ENCODE measurements at places on chromosomes 7 and 10. TPM values are rescaled to one million over a fixed set of nuclear protein-coding genes. Genes with fewer than 3 reads are reported as not detected.

Gene CALHM1
- 0.06 TPM for polyA plus RNA-seq

Gene EPO
- not detected for polyA plus RNA-seq

Gene AGMO
- polyA plus RNA-seq, result not detected

Gene PDZD7
- 0.20 TPM for polyA plus RNA-seq

Gene TAS2R41
- polyA plus RNA-seq, result not detected

Gene HKDC1
- polyA plus RNA-seq, result not detected

Gene CDH23
- 0.12 TPM for polyA plus RNA-seq

Gene CABCOCO1
- not detected for polyA plus RNA-seq

Gene EFCAB10
- 0.21 TPM for polyA plus RNA-seq

Gene GTF2I
- 156 TPM for polyA plus RNA-seq

Gene SPDYE2
- 2.7 TPM for polyA plus RNA-seq

Gene EPDR1
- polyA plus RNA-seq, result 5.8 TPM

Gene FFAR4
- polyA plus RNA-seq, result not detected

Gene AKR1B15
- not detected for polyA plus RNA-seq

Gene ZPBP
- polyA plus RNA-seq, result not detected

Gene FRAT2
- 1.3 TPM for polyA plus RNA-seq

Gene CFAP43
- not detected for polyA plus RNA-seq

Gene COL1A2
- polyA plus RNA-seq, result 1.9 TPM

Gene DGKI
- polyA plus RNA-seq, result 10.4 TPM

Gene HABP2
- polyA plus RNA-seq, result not detected

Gene HTR5A
- polyA plus RNA-seq, result not detected

Gene SFR1
- 21.2 TPM for polyA plus RNA-seq

Gene CNNM1
- not detected for polyA plus RNA-seq

Gene WNT2
- polyA plus RNA-seq, result 0.30 TPM

Gene MOGAT3
- not detected for polyA plus RNA-seq

Gene CC2D2B
- 0.48 TPM for polyA plus RNA-seq

Gene SOSTDC1
- not detected for polyA plus RNA-seq

Gene C10orf88
- polyA plus RNA-seq, result 10.2 TPM

Gene KCNMA1
- 77.0 TPM for polyA plus RNA-seq

Gene PGAM2
- not detected for polyA plus RNA-seq

Gene MMP21
- 0.08 TPM for polyA plus RNA-seq
